Left ventricle myocardium inferior (tissue), 1 donor: ENCODE measurements at places on chromosomes 6 and 20. TPM values are rescaled to one million over a fixed set of nuclear protein-coding genes. Genes with fewer than 3 reads are reported as not detected.

DNA sequence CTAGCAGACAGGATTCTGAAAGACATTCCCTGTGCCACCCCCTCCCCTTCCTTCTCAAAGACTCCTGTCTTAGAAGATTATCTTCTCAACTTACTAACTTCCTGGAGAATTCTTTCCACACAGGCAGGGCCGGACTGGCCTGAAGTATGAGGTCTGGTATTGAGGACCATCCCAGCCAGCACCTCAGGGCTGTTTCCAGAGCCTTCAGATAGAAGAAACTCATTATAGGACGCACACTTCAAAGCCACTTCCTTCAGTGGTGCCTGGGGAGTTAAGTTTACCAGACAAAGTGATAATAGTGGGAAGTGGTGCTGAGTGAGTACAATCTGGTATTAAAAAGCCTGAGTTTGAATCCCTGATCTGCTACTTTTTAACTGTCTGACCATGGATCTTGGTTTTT is 15.6 kb downstream of the KCNS1 start:
- DNase-seq, result no peak

Gene GPSM3
- total RNA-seq, result 5.0 TPM

Gene REM1
- 1.5 TPM for total RNA-seq

Gene DNPH1
- total RNA-seq, result 27.7 TPM

- DNase-seq, result no peak
Observed at GRCh38 chr6:139863964-139864363, 489.5 kb upstream of the CITED2 start.

DNA sequence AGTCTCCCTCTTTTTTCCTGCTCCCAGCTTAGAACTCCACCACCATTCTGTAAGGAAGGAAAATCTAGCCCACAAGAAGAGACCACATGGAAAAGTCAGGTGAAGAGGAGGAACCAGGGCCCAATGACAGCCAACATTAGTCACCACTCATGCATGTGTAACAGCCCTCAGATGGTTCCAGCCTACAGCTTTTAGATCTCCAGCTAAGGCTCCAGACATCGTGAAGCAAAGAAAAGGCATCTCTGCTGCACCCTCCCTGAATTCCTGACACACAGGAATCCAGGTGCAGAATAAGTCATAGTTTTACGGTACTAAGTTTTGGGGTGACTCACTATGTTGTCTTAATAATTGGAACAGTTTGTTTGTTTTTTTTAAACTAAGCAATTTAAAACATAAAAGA is 25.5 kb downstream of the DCDC2 start:
- no peak for DNase-seq

GRCh38 chr6:168361766-168362165 is 42.2 kb upstream of the DACT2 start:
- no peak for DNase-seq
